ENCODE measurements at places on chromosomes 5 and 9.

GRCh38 chr9:71210326-71210725 lies 88.9 kb upstream of the TRPM3 start:
- no peak for DNase-seq

- DNase-seq, result no peak
Measured at GRCh38 chr5:36689225-36689624, 82.8 kb downstream of the SLC1A3 start.

GRCh38 chr9:128409978-128410377 lies 10.7 kb upstream of the CERCAM start:
- DNase-seq, result no peak

DNA sequence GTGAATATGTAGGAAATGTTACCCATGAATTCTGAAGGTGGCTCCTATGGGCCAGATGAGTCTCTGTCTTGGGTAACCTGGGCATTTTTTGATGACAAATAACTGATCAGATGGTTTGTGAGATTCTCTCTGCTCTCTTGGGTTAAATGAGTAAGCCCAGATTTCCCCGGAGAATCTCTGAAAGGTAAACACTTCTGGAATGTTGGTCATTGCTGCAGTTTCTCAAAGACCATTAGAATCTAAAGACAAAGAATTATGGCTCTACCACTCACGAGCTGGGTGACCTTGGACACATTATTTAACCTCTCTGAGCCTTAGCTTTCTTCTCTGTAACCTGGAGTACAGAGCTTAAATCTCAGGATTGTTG lies 191.2 kb downstream of the DAB2IP start:
- no peak for DNase-seq

GRCh38 chr5:59842999-59843398 lies 50.5 kb downstream of the PDE4D start:
- no peak for DNase-seq

Measured in SHP77 treated with DMSO at 0.1 percent for 48 hours (cell line).